Ammon's horn (tissue), 1 donor: ENCODE measurements at places on chromosomes 4 and X.

GRCh38 chrX:71545364-71545763, 12.5 kb downstream of the OGT start:
- DNase-seq = peak; percentile 35

DNA sequence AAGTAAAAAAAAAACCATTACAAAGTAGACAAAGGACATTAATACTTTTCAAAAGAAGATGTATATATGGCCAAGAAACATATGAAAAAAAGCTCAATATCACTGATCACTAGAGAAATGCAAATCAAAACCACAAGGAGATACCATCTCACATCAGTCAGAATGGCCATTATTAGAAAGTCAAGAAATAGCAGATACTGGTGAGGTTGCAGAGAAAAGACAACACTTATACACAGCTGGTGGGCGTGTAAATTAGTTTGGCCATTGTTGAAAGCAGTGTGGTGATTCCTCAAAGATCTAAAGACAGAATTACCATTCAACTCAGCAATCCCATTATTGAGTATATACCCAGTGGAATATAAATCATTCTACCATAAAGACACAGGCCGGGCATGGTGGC, 39.3 kb downstream of the TASL start:
- no peak for DNase-seq

GRCh38 chrX:103879339-103879738, 47.3 kb upstream of the RAB9B start:
- DNase-seq = no peak

DNA sequence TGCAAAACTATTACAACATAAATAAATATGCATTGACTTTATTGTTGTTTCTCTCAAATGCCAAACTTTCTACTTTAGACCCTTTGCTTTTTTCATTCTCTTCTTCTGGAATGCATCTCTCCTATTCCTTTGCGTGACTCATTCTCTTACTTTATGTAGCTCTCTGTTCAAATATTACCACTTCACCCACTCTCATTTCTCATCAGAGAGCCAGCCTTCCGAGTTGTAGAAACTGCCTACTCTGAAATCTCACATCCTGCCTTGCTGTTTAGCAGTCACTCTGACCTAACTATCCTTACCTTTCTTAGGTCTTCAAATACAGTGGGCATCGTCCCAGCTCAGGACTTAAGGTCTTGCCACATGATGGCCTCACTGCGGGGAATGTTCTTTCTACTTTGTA, 143.5 kb downstream of the GALNTL6 start:
- no peak for DNase-seq

DNA sequence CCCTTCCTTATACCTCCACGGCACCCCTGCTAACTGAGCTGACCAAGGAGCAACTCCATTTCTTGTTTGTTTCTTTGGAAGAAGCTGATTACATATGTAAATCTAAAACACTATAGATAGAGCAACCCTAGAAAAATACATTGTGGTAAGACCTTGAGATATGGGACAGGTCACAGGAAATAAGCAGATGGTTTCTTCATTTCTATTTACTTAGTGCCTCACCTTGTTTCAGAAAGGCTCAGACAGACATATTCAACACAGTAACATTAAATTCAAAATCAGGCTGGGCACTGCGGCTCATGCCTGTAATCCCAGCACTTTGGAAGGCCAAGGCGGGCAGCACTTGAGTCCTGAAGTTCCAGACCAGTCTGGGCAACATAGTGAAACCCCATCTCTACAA, 47.3 kb downstream of the IRF2 start:
- DNase-seq = no peak

DNA sequence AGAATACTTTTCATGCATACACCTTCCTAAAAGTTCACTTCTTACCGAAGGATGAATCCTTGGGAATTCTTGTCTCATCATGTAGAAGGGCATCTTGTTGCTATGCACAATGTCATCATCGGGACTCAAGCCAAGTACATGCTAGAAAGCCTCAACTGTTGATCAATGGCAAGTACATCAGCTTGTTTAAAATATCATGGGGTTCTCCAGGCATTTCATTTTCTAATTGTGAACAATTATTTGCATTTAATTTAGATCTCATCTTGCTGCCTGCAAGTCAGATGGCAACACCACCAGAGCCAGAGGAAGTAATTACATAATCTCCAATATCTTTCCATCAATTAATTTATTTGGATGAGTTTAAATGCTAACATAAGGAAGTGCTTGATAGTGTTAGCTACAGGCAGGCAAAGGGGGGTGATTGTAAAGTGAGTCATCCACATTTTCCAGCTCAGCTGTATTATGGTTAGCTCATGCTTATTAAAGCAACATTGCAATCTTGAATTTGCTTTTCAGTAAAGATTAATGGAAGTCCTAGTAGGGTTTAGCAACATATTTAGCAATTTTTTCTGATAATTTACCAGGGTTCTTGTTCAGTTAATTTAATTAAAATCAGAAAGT, 356.5 kb downstream of the CBLL2 start:
- DNase-seq = peak; percentile 10

GRCh38 chrX:72028701-72029470, 102.8 kb downstream of the RTL5 start:
- DNase-seq = no peak

- DNase-seq = no peak
Measured at GRCh38 chrX:75327607-75328006, 53.7 kb downstream of the UPRT start.

DNA sequence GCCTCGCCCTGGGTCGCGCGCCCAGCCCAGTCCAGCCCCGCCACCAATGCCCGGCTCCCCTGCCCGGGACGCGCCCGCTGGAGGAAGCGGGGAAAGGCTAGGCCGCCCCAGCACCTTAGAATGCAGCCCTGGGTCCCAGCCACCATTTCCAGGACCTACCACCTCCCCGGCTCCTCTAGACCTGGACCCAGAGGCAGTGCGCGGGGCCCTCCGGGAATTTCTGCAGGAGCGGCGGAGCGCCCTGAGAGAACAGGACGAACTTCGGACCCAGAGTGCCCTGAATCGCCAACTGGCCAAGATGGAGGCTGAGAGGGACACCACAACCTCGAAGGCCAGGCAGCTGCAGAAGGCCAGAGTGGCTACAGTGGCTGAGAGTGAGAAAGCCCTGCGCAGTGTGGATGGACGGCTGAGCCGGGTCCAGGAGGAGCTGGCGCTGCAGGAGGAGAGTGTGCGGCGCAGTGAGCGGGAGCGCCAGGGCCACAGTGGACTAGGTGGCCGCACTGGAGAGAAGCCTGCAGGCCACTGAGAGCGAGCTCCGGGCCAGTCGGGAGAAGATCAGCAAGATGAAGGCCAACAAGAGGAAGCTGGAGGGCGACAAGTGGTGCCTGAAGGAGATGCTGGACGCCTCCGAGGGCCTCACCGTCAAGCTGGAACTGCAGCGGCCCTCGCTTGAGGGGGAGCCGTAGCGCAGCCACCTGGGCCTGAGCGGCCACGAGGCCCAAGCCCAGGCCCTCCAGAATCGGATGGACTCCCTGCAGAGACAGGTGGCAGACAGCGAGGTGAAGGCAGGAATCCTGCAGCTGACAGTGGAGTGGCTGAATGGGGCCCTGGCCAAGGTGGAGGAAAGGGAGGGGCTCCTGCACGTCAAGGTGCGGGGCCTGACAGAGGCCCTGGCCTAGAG, 15.5 kb downstream of the SMIM10L2A start:
- DNase-seq = no peak

- DNase-seq = no peak
Measured at GRCh38 chr4:87388901-87389300, 2.1 kb downstream of the HSD17B11 start.

DNA sequence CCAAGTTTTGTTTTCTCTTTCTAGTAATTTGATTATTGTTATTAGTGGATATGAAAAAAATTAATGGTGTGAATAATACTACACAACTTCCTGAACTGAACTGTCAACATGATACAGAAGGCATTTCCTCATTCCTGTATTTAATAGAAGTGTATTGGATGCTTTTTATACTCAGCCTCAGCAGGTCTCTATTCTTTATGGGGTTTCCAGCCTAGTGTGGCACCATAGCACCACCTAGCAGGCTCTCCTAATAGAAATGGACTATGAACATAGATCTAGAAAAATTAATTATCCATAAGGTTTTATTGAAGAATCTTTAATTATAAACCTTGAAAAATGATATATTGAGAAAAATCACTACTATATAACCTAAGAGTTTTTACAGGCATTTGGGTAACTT, 52.4 kb downstream of the GLRB start:
- no peak for DNase-seq

- peak; percentile 68 for DNase-seq
Measured at GRCh38 chr4:84681486-84682274, 98.8 kb downstream of the CDS1 start.

DNA sequence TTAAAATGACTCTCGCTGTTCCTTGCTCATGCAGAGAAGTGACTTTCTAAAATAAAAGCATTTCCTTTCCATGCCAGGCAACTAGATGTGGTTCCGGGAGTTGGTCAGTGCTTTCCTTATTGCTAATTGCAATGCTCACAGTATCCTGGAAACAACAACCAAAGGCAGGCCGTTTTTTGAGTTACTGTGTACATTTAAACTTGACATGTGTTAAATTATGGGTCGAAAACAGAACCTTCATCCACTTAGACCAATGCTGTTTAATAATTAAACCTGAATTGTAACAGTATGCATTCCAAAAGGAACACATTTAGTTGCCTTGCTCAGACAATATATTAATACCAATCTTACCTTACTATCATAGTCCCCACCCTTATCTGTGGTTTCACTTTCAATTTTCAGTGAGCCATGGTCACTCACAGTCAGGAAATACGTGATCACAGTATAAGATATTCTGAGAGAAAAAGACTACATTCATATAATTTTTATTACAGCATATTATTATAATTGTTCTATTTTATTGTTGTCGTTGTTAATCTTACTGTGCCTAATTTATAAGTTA, 102.6 kb downstream of the HS6ST2 start:
- DNase-seq = no peak

GRCh38 chr4:118825799-118826198, 10.1 kb downstream of the SEC24D start:
- no peak for DNase-seq

GRCh38 chrX:132613801-132614200, 125.0 kb upstream of the MBNL3 start:
- DNase-seq = no peak

DNA sequence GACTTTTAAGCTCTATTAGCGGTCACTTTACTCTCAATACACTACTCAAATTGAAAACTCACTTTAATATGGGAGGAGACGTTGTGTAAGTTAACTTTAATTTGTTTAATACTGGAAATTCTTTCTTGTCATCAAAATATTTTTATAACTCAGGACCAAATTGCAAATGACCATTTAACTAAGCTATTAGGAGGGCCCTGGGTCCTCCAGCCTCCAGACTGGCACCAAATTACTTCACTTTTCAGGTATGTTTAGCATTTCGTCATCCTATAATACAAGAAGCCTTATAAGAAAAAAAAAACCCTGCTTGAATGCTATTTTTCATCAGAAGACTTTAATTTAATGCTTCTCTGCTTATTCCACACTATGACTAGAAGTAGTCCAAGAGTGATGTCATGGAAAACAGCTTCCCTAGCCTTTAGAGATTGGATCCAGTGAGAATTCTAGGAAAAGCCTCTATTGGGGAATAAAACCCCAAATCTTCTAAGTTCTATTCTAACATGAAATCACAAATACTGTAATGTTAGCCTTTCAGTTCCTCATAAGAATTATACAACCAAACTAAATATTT, 6.6 kb downstream of the KLHL15 start:
- no peak for DNase-seq

GRCh38 chrX:97494756-97495372, 611.2 kb downstream of the RPA4 start:
- DNase-seq = no peak

- no peak for DNase-seq
Measured at GRCh38 chr4:111040904-111041303, 418.0 kb upstream of the PITX2 start.

GRCh38 chr4:26763648-26764047, 97.0 kb upstream of the STIM2 start:
- no peak for DNase-seq

DNA sequence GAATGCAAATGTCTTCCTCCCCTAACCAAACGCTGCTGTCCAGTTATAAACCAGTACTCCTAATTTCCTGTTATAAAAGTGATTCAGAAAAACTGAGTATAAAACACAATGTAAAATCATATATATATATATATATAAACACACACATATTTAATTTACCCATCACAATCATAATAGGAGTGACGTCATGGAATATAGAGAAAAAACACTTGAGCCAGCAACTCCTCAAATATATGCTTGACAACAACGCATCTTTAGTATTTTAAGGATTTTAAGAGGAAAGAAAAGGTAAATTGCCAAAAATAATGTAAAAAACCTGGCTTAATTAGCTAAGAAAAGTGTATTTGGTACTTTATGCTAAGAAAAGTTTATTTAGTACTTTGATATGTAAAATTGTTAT, 2701.7 kb downstream of the PCDH7 start:
- no peak for DNase-seq

- DNase-seq = no peak
Measured at GRCh38 chrX:120242813-120243212, 7.8 kb upstream of the ZBTB33 start.

- DNase-seq = no peak
Measured at GRCh38 chrX:56069299-56069931, 162.7 kb upstream of the KLF8 start.

- DNase-seq = no peak
Measured at GRCh38 chr4:140336730-140337129, 36.7 kb upstream of the SCOC start.

DNA sequence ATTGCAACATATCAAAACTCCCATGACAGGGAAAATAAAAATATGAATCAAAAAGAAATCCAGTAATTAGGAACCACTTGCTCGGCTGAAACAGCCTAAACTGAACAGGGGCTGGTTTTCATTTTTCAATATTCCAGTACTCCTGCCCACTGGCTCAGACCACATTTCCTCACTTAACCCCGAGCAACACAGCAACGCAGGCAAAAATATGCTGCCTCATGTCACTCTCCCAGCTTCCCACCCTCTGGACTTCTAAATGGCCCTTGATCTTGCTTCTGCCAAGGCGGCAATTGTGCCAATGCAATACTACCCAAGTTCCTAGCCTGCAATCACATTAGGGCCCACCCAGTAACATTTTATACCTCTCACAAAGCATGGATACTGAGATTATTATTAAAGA, 30.6 kb downstream of the USP46 start:
- DNase-seq = no peak

DNA sequence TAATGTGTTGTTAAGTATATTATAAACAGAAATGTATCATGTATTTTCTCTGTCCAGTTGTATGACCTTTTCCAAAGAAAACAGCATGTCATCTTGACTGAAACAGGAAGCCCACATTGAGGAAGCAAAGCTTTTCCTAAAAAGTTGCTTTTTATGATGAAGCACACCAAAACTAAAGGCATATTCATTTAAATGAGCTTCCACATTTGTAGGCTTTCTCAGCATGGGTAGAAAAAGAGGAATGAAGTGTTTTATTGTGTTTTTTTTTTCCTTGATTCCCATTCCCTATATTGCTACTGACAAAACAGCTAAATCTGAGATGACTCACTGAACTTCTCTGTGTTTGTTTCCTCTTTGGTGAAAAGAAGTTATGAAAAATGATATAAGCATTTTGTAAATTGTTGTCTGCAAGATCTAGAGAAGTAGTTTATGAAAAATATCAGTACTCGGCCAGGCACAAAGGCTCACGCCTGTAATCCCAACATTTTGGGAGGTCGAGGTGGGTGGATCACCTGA, 32.5 kb upstream of the FRAS1 start:
- DNase-seq = no peak
